ENCODE measurements at places on chromosomes 4 and X.

- DNase-seq = peak; percentile 30
These were observed 4.6 kb downstream of the HCFC1 start for GRCh38 chrX:153966841-153967535.

- DNase-seq = no peak
These were observed 473.4 kb upstream of the CPEB2 start for GRCh38 chr4:14528918-14529317.

- no peak for DNase-seq
These were observed 18.7 kb upstream of the DDIT4L start for GRCh38 chr4:100208964-100209363.

GRCh38 chr4:137378393-137378792 is 153.9 kb downstream of the PCDH18 start:
- peak; percentile 27 for DNase-seq

DNA sequence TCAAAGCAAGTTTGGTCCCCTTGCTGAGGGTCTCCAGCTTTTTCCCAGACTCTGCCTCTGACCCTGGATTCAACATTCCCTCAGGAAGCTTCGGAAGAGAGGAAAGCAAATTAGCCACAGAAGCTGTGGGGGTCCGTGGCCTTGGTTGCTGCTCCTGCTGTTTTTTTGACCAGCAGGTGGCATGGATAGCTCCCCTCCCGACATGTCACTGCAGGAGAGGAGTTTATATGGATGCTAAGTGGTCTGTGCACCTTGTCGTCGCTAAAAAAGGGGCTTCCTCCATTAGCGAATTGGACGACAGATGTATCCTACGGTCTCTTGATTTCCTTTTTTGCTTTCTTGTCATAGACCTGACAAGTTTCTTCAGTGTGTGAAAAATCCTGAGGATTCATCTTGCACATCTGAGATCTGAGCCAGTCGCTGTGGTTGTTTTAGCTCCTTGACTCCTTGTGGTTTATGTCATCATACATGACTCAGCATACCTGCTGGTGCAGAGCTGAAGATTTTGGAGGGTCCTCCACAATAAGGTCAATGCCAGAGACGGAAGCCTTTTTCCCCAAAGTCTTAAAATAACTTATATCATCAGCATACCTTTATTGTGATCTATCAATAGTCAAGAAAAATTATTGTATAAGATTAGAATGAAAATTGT is 70.2 kb downstream of the CD38 start:
- peak; percentile 63 for DNase-seq
